ENCODE measurements at places on chromosomes 13 and 19.

- DNase-seq = no peak
Measured at GRCh38 chr13:106061781-106062180, 473.7 kb downstream of the EFNB2 start.

DNA sequence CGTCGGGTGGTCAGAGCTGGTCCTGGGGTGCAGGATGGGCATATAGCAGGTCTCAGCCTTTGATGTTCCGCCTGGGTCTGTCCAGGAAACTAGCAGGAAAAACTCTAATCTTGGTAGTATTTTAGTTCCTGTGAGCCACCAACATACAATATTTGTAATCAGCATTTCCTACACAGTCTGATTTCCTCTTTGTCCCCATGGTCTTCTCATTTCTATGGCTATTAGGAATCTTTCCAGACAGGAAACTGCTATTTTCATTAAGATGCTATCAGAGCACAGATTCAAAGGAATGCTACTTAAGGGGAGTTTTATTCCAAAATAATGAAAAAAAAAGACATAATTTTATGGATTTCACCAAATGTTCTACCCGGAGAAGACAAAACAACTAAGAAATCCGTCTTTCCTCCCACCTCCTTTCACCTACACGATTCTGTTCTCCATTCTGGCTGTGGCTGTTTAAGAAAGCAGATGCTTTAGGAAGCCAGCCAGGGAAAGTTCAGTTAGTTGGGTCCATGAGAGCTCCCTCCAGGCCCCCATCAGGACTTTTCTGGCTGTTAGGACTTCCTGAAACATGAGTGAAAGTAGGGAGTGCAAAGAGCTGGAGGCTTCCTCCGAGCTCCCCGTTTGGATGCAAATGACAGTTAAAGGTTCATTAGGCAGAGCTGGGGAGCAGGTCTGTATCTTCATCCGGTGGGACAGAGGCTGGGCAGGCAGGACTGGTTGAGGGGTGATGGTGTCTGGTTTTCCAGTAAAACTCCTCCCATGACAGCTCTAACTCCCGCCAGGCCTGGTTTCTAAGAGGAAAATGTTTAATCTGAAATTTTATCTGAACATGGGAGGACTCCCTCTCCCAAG, 36.3 kb downstream of the SHISA2 start:
- no peak for DNase-seq

DNA sequence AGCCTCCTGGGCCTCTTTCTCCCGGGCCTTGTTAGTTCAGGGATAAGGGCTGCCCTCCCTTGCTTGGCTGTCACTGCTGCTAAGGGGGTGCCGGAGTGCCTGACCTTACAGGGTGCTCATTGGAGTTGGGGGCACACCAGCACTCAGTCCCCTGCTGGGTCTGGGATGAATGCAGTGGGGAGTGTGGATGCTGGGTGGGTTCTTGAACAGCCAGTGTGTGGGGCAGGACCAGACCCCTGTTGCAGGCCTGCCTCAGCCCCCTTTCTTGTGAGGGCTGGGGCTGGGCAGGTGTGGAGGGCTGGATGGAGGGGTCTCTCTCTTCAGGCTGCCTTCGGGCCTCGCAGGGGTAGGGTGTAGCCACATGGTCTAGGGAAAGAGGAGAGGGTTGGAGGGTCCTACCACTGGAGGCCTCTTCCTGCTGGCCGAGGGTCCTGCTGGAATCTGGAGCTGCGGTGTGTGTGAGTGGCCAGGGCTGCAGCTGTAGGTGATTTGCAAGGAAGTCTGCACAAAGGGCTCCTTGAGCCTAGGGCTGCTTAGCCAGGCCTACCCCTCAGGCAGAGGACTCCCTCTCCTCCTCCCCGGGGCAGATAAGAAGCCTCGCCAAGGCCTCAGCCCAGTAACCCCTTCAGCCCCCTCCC, 3.2 kb downstream of the CEBPA start:
- no peak for DNase-seq

DNA sequence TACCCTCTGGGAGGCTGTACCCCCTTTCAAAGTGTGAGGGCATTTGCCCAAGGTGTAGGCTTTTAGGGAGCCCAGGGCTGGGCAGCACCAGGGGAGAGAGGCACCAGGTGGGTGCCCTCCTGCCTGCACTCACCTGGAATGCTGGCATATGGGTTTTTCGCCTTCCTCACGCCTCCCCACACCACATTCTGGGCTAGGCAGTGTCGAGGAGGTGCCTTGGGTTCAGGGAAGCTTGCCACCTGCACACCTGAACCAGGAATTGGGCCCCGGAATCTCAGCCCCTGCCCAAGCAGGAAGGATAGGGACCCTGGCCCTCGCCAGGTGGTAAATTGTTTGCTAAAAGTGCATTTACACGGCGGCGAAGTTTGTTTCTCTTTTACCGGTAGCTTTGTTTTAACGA, 5.1 kb upstream of the TSHZ3 start:
- no peak for DNase-seq

- DNase-seq = no peak
Measured at GRCh38 chr19:41699231-41699967, 9.0 kb upstream of the CEACAM5 start.

DNA sequence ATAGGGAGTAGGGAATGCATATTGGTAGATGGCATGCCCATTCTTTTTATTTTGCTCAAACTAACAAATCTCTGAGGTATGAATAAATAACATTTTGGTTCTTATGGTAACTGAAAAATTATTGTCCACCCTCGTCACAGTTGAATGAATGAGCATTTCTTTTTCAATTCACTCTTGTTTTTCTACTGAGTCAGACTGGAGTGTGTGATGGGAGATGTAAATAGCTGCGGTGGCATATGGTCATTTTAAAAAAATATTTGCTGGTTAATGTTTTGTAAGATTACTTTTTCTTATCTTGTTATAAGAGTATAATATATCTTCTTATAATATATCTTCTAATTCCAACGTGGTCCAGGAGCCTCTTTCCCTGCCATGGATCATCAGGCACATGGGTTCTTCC, 586.5 kb downstream of the SLITRK5 start:
- DNase-seq = no peak

- DNase-seq = no peak
Measured at GRCh38 chr13:51096131-51096530, 14.9 kb downstream of the C13orf42 start.

- no peak for DNase-seq
Measured at GRCh38 chr13:112900691-112901091, 68.3 kb upstream of the MCF2L start.

DNA sequence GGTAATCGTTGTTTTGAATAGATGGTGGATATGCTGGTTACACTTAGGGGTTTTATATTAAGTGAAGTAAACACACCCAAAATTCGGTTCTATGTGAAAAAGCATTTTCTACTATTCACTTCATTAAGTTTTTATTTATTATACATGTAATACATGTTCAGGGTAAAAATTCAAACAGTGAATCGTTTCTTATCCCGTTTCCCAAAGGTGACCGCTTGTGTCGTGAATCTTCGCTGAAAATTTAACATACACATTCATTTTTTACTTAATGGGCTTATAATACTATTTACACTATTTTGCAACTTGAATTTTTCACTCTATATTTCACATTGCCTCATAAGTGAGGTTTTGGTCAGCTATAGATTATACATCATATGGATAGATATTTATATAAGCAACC, 24.5 kb downstream of the IPO5 start:
- no peak for DNase-seq

All from activated T-helper 9 cell treated with anti-CD3 and anti-CD28 coated beads, Interleukin-2, amount 50 U/mL, for 16 hours (primary cell).